ENCODE measurements at places on chromosomes 3 and 15.

- no peak for DNase-seq
Observed at GRCh38 chr3:148971401-148972163, 19.8 kb upstream of the GYG1 start.

DNA sequence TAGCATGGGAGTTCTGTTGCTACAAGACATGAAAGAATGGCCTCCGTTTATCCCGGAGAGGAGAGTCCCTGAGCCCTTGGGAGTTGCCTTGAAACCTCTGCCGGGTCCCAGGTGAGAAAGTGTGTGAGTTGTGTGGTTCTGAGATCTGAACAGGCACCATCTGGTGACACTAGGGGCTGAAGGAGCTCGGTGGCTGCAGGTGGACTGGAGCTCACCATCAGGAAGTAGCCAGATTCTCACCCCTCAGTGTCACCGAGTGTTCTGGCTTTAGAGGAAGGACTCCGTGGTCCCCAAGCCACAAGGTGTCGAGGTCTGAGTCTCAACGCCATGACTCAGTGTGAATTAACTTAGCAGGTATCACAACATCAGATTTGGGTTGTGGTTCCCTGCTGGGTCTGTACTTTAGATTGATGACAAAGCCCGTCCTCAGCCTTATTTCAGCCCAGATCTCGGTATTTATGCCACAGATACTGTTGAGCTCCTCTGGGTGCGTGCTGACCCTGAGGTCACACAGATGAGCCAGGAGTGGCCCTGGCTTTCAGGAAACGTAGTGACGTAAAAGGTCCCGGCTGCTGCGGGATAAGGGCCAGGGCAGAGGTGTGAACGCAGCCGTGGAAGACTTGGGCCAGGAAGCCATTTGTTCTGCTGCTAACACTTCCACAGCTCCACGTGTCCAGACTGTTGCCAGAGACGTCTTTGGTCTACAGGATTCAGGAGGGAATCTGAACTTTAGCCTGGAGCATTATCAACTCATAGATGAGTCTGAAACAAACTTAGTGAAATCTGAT, 54.4 kb downstream of the PGPEP1L start:
- DNase-seq, result peak; percentile 5

DNA sequence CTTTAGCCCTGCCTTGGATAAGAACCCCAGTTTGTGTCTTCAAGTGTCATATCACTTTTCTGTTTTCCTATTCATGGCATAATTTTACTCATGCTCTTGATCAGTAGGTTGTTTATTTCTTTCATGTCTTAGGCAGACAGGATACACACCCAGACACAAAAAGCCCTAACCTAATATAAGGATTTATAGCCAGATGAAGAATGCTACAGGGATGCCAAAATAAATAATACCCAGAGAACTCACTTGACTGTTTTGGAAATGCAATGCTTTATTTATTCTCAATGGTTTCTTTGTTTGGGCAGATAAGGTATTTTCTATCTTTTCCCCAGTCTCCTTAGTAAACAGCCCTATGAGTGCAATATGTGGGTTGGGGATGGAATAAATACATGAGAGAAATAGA, 424.0 kb upstream of the PDZRN3 start:
- DNase-seq, result no peak

- DNase-seq, result no peak
Observed at GRCh38 chr15:87167055-87167454, 1087.4 kb downstream of the AGBL1 start.

DNA sequence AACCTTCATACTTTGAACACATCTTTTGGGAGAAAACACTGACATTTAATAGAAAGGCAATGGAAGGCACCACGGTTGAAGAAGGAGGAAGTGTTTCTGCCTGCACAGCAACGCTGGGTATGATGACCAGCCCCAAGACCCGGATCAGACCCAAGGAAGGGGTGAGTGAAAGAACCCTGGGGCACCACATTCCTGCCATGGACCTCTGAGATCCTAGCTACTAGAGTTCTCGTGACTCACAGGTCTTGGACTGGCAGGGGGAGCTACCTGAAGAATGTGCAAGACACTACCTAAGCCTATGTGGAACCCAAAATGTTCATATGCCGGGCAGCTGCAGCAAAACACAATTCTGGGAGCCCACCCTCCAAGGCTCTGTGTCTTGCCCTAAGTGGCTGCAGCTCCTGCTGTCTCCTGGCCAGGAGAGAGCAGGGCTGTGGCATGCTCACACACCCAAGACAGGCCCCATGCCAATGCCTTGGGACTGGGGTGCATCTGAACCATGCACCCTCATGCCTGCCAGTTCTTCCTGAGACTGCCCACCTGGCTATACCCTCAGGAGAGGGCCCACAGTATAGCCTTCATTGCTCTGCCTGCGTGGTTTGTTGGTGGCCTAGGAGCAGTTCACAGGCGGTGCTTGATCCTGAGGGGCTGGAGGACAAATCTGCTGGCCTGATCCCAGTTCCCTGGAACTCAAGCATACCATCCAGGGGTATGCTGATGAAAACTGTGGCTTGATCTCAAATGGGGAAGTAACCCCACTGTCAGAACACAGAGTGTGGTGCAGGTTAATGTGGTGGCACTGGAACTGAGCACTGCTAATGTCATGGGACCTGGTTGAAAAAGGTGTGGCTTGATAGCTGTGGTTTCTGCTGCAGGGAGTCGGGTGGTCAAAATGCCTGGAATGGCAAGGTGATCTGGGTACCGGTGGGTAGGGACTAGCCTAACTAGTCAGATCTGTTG, 353.3 kb upstream of the ARHGEF26 start:
- no peak for DNase-seq

DNA sequence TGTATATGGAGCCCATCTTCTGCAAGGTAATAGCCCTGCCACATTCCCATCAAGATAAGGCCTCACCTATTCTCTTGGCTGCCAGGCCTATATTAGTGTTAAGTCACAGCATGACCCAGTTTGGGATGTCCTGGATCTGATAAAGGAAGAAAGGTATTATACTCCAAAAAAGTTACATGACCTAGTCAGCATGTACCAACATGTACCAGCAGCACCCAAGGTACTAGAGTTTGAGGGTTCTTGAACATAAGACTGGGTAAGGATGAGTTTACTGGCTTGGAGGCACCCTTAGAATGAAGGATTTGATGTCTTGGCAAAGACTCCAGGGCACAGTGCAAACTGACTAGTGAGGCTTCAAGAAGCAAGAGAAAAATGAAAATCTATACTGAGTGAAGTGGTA, 232.5 kb downstream of the SQOR start:
- no peak for DNase-seq

DNA sequence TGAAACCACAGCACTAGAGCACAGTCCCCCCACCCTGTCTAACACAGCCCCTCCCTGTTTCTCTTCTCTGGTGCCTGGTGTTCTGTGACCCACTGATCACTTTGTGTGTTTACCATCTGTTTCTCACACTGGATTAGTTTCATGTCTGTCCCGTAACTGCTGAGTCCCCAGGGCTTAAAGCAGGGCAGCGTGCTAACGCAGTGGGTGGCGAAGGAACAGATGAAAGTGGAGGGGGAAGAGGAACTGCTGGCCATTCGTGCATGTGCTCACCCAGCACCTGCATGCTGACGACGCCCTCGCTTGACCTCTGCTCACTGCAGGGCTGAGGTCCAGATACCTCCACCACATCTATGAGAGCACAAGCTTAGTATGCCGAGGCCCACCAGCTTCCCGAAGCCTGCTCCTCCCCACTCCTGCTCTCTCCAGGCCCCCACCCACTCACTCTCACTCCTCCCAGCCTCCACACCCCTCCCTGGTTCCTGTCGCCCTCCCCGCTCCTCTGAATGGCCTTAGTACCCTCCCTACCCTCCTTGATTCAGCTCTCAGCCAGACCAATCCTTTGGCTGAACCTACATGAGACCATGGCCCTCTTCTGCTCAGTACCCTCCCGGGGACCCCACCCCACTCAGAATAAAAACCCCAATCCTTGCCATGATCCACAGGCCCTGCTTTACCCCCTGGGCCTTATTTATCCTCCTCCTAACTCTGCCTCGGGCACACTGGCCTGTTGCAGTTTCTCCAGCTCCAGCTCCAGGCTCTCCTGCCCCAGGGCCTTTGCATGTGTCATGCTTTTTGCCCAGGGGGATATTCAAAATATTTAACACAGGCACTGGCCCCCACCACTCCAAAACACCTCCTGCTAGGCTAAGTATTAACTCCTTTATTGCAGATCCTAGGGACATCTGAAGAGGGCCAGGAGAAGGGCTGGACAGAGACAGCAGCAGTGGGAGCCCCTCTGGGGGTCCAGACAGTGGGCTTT, 15.1 kb upstream of the IQSEC1 start:
- peak; percentile 64 for DNase-seq

GRCh38 chr3:153866901-153867300, 254.3 kb upstream of the ARHGEF26 start:
- DNase-seq, result no peak

DNA sequence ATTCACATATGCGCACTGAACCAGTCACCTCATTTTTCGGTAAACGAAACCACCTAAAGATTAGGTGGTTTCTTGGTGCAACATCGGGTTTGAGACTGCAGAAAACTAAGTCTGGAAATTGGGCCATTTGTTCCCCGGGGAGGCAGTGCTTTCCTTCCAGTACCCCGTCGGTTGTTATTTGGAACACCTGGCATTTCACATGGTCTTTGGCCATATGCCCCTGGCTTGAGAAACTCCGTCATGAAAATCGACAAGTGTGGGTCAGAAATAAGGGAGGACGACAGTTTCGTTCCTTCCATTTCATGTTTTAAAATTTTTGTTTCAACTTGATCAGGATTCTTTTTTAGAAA, 544 bp upstream of the GATM start:
- no peak for DNase-seq

DNA sequence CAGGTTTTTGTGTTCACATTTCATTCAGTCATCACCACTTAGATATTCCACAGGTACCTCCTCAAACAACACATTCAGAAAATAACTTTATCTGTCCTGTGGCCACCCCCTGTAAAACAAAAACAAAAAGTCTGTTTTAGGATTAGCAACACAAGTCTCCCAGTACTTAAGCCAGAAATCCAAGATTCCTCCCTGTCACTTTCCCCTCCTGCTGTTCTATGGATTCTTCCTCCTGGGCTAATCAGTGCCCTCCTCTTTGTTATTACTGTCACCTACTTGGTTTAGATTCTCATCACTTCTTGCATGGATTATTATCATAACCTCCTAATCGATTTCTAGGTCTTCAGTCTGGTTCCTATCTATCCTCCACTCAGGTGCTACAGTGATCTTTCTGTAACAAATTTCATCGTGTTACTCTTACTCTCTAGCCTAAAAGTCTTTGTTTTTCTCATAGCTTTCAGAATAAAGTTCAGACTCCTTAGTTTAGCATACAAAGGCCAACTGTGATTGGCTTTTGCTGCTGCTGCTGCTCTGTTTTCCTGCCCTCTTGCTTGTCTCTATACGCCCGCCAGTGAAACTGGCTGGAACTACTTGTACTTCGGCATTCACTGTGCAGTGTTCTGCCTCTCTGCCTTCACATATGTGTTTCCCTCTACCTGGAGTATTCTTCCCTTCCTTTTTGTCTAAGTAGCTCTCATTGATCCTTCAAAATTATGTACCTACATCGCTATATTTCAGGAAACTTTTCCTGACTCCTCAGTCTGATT, 32.2 kb downstream of the PPP2R3A start:
- no peak for DNase-seq

- no peak for DNase-seq
Observed at GRCh38 chr3:88997260-88997659, 110.2 kb upstream of the EPHA3 start.

DNA sequence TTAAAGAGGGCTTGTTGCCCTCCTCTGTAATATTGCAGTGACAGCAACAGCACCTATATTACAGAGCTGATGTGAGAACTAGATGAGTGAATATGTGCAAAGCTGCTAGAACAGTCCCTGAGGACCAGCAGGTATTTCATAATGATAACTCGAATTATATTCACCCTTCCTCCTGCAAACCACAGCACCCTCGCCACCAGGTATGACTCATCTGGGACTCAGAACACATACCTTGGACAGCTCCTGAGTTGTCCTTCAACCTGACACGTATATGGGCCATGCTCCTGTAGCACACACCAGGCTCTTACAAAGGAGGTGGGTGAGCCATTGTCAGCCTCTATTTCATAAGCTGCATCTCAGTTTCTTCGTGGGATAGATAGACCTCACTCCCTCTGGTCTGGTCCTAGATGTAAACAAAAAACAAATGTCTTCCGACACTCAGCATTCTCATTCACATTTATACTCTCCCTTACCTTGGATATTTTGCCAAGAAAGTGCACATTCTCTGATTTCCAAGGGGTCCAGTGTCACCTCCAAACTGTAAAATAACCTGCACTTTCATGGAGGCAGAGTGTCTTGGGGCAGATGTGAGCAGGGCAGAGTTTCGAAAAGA, 124.5 kb downstream of the TLE3 start:
- no peak for DNase-seq
